Immature natural killer cell (primary cell): ENCODE measurements at places on chromosomes 6 and 20.

GRCh38 chr6:47413752-47414422 is 63.7 kb upstream of the CD2AP start:
- peak; percentile 55 for DNase-seq

- no peak for DNase-seq
These were observed 15.0 kb downstream of the TBXT start for GRCh38 chr6:166152660-166153059.

DNA sequence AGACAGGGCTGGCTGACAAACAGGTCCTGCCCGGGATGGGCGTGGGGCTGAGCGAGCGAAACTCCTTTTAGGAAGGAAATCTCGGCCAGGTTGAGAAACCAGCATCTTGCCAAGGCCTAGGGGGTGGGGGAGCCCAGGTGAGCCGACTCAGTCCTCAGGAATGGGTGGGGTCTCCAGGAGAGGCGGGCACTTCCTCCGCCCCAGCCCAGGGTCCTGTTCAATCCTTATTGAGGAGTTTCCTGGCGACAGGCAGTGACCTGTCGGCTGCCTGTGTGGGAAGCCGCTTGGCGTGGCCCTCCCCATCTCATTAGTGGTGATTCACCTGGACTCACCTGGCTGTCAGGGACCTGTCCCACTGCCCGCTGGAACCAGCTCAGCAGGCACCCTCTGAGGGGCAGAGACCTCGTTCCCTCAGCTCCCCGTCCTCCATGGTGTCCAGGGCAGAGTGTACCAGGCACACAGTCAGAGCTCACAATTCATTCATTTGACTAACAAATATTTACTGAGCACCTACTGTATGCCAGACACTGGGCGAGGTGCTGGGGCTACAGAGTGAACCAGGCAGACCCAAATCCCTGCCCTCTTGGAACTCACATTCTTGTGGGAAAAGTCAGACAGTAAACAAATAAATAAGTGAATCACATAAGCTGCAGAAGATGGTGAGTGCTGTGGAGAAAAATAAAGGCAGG is 51.1 kb downstream of the FGD2 start:
- DNase-seq = no peak

DNA sequence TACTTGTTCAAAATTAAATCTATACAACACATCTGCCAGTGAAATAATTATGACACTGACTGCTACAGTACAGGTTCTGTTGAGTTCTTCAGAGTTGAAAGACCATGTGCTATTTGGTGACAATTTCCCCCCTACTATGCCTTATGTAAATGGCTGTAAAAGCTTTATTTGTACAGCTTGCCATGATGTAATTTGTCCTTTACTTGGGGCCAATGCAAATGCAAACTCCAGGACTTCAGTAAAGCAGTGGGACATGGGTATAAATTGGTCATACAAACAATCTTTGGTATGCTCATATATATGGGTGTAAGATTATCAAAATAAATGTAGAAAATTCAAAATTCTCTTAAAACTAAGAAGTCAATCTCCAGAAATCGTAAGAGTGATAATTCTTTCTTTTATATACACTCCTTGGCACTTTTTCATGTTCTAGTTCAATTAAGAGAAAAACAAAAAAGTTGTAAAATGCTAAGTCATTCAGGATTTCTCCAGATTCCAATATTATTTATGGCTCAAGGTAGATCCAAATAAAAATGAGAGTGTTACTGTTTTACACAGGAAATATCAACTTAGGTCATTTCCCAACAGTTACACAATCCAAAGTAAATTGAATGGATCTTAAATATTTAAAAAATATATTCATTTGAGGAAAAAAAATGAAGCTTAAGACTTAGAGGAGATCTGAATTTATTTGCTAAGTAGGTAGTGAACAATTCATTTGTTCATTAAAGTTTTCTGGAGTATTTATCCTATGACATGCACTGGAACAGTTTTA is 1310.5 kb upstream of the CITED2 start:
- no peak for DNase-seq

DNA sequence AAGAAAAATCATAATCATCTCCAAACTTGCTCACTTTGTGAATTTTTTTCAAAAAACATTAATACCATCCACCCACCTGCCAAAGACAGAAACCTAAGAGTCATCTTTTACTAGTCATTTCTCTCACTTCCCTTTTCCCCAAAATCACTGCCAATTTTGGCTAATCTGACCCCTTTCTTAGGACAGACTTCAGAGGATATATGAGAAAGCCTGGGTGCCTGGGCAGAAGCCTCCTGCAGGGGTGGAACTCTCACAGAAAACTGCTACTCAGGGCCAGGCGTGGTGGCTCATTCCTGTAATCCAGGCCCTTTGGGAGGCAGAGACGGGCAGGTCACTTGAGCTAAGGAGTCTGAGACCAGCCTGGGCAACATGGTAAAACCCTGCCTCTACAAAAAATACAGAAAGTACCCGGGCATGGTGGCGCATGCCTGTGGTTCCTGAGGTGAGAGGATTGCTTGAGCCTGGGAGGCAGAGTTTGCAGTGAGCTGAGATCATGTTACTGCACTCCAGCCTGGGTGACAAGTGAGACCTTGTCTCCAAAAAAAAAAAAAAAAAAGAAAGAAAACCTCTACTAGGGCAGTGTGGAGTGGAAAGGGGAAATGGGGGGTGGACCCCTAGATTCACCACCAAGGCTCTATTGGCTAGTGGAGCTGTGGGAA is 3.8 kb downstream of the DEK start:
- DNase-seq = peak; percentile 19

GRCh38 chr6:134734312-134734869 is 215.5 kb downstream of the ALDH8A1 start:
- DNase-seq = no peak

GRCh38 chr6:89140347-89141156 is 5.3 kb upstream of the PM20D2 start:
- no peak for DNase-seq

- DNase-seq = no peak
These were observed 816 bp downstream of the NPEPL1 start for GRCh38 chr20:58693226-58694006.

- no peak for DNase-seq
These were observed 65.3 kb downstream of the MTHFD1L start for GRCh38 chr6:150930841-150931240.

DNA sequence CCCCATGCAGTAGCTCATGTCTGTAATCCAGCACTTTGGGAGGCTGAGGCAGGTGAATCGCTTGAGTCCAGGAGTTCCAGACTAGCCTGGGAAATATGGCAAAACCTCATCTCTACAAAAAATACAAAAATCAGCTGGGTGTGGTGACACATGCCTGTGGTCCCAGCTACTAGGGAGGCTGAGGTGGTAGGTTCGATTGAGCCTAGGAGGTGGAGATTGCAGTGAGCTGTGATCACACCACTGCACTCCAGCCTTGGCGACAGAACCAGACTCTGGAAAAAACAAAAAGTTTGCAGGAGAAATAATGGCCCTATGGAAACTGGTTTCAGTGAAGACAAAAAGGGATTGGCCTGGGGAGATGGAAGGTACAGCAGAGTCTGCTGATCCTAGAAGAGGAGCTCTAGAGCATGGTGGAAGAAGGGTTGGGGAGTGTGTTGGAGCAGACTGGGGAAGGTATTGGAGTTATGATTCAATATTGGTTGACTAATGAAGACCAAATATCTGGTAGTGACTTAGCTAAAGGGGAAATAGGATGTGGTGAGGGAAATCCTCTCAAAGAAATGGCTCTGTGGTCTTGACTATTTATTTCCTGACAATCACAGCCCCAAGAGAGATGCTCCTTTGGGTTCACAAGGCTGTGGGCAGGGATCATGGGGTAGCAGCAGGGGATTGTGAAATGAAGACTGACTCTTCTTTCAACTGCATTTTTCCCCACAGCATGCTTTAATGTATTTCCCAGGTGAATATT is 281.9 kb downstream of the UTRN start:
- no peak for DNase-seq

GRCh38 chr6:100184473-100184872 is 190.4 kb upstream of the MCHR2 start:
- no peak for DNase-seq

GRCh38 chr20:24598996-24599395 is 129.6 kb downstream of the SYNDIG1 start:
- DNase-seq = no peak

- DNase-seq = no peak
These were observed 384.8 kb upstream of the SOX4 start for GRCh38 chr6:21208796-21209186.

DNA sequence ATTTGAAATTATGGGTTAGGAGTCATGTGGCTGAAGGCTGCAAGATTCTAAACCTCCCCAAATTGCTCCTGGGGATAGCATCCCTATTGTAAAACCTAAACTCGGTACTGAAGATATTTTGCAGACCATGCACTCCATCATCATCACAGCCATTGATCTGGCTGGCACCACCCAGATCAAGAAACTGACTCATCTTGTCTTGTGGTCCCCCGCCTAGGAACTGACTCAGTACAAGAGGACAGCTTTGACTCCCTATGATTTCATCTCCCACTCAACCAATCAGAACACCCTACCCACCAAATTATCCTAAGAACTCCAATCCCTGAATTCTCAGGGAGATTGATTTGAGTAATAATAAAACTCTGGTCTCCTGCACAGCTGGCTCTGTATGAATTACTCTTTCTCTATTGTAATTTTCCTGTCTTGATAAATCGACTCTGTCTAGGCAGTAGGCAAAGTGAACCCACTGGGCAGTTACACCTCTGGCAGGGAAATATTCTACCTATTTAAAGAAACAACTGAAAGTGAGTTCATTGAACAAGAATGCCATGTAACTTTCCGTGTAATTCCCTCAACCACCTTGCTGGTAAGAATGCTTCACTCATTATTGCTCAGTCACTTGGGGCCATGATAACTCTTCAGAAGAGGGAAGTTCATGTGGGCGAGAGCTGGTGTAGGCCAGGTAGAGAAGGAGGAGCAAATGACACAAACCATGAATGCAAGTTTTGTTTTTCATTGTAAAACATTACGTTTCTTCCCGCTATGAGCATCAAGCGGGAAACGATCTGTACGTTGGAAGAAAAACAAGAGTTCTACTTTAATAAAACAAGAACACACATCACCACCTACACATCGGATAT is 602.9 kb upstream of the ARID1B start:
- DNase-seq = no peak

DNA sequence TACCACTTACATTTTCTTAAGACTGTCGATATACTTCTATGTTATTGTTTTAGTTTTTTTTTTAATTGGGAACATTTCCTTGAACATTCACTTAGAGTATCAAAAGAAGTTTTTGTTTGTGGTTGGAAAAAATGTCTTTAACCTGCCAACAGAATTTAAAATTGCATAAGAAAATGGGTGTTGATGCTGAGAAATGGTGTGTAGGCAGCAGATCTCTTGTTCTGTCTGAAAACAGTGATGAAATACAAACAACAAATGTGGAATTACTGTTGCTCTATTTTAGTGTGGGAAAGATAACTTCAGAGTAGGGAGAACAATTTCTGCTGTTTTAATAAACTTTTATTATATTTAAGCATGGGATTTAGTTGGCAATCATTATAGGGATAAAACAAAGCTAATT is 293.5 kb downstream of the CDKAL1 start:
- DNase-seq = no peak

DNA sequence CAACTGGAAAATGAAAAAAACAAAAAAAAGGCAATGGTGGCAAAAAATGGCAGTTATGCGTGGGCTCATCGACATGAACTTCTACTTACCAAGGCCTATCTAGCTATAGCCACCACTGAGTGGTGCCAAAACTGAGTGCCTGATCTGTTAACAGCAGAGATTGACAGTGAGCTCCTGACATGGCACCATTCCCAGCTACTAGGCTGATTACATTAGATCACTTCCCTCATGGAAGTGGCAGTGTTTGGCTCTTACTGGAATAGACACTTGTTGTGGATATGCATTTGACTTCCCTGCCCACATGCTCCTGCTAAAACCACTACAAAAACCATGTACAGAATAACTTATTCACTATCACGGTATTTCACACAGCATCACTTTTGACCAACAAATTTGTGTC is 216.1 kb upstream of the SGK1 start:
- DNase-seq = no peak

GRCh38 chr6:108623995-108624394 is 63.3 kb downstream of the FOXO3 start:
- DNase-seq = no peak

DNA sequence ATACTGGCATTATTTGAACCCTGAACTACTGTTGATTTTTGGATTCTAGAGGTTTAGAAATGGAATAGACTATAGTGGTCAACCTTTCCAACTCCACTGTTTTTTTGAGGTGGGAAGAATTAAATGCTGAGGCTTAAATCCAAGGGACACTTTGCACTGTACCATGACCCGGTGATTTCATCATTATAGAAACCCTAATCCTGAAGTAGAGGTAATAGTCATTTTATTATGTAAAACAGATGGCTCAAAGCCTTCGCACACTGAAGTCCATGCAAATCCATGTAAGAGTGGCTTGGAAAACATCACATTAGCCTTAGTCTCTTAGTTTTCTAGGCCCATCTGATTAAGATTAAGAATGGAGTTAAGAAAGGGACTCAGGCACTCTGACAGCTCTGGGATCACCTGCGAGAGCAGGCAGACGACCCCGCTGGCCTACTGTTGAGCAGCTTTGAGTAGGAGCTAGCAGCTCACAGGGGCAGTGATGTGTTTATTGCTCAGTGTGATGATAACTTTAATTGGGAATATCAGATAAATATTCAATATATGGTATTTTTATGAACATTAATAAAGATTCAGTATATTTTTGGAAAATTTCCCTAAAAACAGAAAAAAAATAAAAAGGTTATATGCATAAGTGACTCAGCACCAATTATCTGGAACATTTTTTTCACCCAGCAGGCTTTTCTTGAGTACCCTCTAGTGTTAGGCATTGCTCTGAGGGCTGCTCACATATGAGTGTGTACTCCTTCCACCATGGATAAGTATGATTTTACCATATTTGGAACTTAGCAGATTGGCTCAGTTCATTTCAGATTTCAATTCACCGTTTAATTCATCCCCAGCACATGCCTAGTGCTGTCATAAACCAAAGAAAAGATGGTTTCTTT is 13.4 kb downstream of the SLX4IP start:
- no peak for DNase-seq

DNA sequence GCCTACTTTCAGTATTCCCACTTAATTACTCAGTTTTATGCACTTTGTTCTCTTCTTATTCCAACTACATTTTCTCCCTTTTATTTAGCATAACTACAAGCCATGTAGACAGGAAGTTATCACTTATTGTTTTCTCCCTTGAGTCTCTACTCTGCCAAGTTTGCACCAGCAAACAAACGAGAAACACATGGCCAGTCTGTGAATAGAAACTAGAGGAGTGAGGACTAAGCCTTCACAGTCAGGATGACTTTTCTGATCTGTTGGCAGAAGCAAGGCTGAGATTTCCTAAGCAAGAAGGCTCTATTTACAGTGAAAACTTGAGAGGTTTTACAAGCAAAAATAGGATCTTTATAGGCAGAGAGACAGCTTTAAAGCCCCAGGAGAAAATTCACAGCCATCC is 69.8 kb upstream of the TINAG start:
- DNase-seq = no peak

GRCh38 chr6:6474170-6474920 is 114.2 kb upstream of the LY86 start:
- no peak for DNase-seq

GRCh38 chr6:164068527-164068926 is 654.0 kb downstream of the QKI start:
- DNase-seq = no peak

- no peak for DNase-seq
These were observed 508.3 kb downstream of the PRKN start for GRCh38 chr6:162219266-162219665.

- no peak for DNase-seq
These were observed 131.3 kb downstream of the GMDS start for GRCh38 chr6:2114100-2114499.
